Effector memory CD8-positive, alpha-beta T cell (primary cell): ENCODE measurements at places on chromosomes 2 and 18.
A peak's percentile ranks its signal among the peaks of the same experiment; 100 is the strongest.

DNA sequence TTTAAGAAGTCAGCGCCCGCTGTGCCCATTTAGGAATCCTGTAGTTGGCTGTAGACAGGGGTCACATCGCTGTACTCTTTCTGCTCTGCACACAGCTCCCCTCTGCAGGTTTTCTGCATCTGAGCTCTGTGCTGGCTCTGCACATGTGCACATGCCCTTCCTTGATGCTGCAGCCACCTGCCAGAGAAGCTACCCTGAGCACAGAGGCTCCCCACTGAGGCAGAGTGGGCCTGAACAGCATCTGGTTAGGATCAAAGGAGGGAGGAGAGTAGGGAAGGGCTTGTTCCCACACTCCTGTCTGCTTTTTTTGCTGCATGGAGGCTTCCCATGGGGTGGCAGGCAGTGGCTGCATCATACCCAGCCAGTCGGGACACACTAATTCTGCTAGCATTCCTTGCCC, 238.9 kb downstream of the FHOD3 start:
- peaks cover 9% of the 10 kb centered on the region for H3K4me1 ChIP-seq
- peaks cover 3% of the 10 kb centered on the region for H3K36me3 ChIP-seq
- H3K27ac ChIP-seq, result peak overlapping the region; percentile 23
- peaks cover 5% of the 10 kb centered on the region for H3K27me3 ChIP-seq

GRCh38 chr2:239006622-239007285, 158.9 kb downstream of the TWIST2 start:
- H3K27me3 ChIP-seq, result peaks cover 55% of the 10 kb centered on the region
- no peaks in the 10 kb centered on the region for H3K4me1 ChIP-seq
- H3K36me3 ChIP-seq, result peaks cover 3% of the 10 kb centered on the region
- DNase-seq, result no peak
- no peak overlapping the region for H3K4me3 ChIP-seq

DNA sequence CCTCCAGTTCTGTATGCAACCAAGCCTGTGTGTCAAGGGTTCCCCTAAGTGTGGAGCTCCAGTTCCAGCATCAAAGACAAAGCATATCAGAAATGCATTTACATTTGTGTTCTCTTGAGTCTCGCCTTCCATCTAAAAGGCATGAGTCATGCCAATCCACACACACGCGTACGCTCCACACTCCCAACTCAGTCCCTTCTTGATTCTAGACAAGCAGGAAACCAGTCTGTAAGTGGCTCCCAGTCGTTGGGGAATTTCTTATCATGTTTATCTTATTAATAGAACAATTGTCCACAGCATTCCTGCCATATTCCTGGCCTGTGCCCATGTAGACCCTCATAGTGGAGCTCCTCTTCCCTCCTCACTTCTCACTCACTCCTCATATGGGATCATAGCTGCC, 86.4 kb upstream of the SLC35G4 start:
- DNase-seq, result no peak
- no peaks in the 10 kb centered on the region for H3K4me1 ChIP-seq
- H3K4me3 ChIP-seq, result no peak overlapping the region
- peaks cover 10% of the 10 kb centered on the region for H3K27me3 ChIP-seq
- no peaks in the 10 kb centered on the region for H3K36me3 ChIP-seq
- no peak overlapping the region for H3K27ac ChIP-seq

- H3K4me3 ChIP-seq, result no peak overlapping the region
- H3K27me3 ChIP-seq, result no peaks in the 10 kb centered on the region
- no peak for DNase-seq
- no peak overlapping the region for H3K27ac ChIP-seq
- H3K4me1 ChIP-seq, result no peaks in the 10 kb centered on the region
- no peaks in the 10 kb centered on the region for H3K36me3 ChIP-seq
These were observed 56.2 kb downstream of the DDX1 start for GRCh38 chr2:15647622-15648590.

GRCh38 chr18:69787825-69788547, 159.7 kb downstream of the CD226 start:
- H3K27ac ChIP-seq, result no peak overlapping the region
- H3K4me1 ChIP-seq, result no peaks in the 10 kb centered on the region
- H3K27me3 ChIP-seq, result no peaks in the 10 kb centered on the region
- peaks cover 3% of the 10 kb centered on the region for H3K36me3 ChIP-seq
- no peak for DNase-seq
- H3K4me3 ChIP-seq, result no peak overlapping the region

DNA sequence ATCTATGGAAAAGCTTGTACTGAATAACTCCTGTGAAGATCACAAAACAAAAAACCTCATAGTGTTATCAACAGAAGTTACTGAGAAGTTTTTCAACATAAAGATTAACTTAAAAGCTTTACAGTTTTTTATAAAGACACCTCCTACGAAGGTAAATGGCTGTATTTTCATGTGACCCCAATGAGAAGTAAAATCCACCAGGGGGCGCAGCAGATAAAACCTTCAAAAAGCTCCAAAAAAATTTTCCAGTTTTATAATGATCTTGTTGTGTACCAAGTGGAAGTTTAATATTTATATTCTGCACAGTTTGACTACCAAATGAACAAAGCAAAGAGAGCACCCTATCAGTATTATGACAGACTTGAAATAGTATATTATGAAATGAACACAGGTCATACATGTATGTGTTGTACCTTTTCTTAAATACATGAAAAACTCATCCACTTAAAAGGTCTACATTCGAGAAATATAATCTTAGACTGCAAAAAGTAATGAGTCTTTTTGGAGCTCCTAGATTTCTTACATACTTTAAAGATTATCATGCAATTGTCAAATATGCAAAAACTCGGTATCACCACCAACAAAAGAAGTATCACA, 38.5 kb downstream of the PNO1 start:
- no peaks in the 10 kb centered on the region for H3K27me3 ChIP-seq
- H3K36me3 ChIP-seq, result peaks cover 18% of the 10 kb centered on the region
- H3K4me1 ChIP-seq, result peaks cover 56% of the 10 kb centered on the region
- H3K4me3 ChIP-seq, result no peak overlapping the region
- H3K27ac ChIP-seq, result peak overlapping the region; percentile 86
- peak; percentile 50 for DNase-seq

GRCh38 chr2:217951521-217952247, 51.1 kb downstream of the TNS1 start:
- no peak for DNase-seq
- peaks cover 92% of the 10 kb centered on the region for H3K27me3 ChIP-seq
- no peaks in the 10 kb centered on the region for H3K4me1 ChIP-seq
- H3K27ac ChIP-seq, result no peak overlapping the region

DNA sequence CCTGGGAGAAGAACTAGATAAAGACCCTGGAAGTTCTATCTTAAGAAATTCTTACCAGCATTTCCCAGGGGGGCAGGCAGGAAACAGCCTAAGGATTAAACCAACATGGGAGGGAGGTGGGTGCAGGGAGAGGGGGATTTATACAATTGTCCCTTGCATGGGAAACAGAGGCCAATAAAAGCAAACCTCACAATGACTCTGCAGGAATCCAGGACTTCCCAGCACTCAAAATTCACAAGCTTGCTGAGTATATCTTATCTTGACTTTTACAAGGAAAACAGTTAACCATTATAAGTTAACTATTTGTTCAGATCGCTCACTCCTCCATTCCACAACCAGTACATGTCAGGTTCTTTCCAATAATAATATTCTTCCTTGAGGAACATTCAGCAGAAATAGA, 241.3 kb downstream of the MREG start:
- H3K27ac ChIP-seq, result no peak overlapping the region
- H3K4me3 ChIP-seq, result no peak overlapping the region
- H3K36me3 ChIP-seq, result no peaks in the 10 kb centered on the region
- H3K4me1 ChIP-seq, result no peaks in the 10 kb centered on the region
- H3K27me3 ChIP-seq, result peaks cover 34% of the 10 kb centered on the region

DNA sequence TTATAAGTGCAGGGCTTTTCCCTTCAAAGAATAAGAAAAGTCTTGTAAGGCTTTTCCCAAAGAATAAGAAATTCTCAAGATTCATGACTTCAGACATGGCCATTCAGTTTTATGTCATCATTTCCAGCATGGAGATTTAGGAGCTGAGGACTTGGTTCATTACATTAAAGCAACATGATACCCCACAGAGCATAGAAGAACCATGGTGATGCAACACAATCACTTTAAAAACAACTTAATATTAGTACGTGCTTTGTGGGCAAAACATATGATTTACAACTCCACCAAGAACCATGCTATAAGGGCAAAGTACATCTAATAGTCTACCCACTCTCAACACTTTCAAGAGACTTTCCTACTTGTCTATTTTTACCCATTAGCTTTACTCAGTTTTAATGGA, 214.4 kb downstream of the SRBD1 start:
- peaks cover 2% of the 10 kb centered on the region for H3K36me3 ChIP-seq
- H3K4me3 ChIP-seq, result no peak overlapping the region
- no peak for DNase-seq
- no peaks in the 10 kb centered on the region for H3K4me1 ChIP-seq

GRCh38 chr2:233271693-233272092, 20.2 kb downstream of the ATG16L1 start:
- H3K27me3 ChIP-seq, result no peaks in the 10 kb centered on the region
- H3K4me3 ChIP-seq, result peak overlapping the region; percentile 53
- peaks cover 78% of the 10 kb centered on the region for H3K36me3 ChIP-seq
- H3K27ac ChIP-seq, result peak overlapping the region; percentile 95
- H3K4me1 ChIP-seq, result peaks cover 78% of the 10 kb centered on the region

DNA sequence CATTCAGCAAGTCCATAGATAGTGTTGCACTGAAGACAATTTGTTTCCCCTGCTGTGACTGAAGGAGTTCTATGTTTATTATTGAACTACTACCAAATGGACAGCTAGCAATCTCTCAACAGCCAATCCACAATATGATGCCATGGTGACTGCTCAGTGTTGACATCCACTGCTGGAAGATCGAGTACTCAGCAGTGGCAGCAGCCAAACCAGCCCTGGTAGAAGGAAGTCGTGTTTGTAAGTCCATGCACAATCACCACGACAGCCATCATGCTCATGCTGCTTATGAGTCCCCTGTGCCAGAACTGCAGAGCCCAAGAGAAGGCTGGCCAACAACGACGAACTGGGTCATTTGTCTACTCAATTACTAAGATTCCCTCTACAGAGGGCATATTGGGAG, 66.4 kb downstream of the OSR1 start:
- peaks cover 4% of the 10 kb centered on the region for H3K4me1 ChIP-seq
- DNase-seq, result no peak
- H3K27ac ChIP-seq, result peak overlapping the region; percentile 10
- no peak overlapping the region for H3K4me3 ChIP-seq

GRCh38 chr18:6598657-6599056, 130.9 kb upstream of the ARHGAP28 start:
- DNase-seq, result no peak
- H3K27ac ChIP-seq, result no peak overlapping the region
- H3K4me1 ChIP-seq, result no peaks in the 10 kb centered on the region

GRCh38 chr2:199228887-199229819, 228.6 kb downstream of the SATB2 start:
- DNase-seq, result no peak
- no peaks in the 10 kb centered on the region for H3K36me3 ChIP-seq
- no peak overlapping the region for H3K4me3 ChIP-seq
- no peak overlapping the region for H3K27ac ChIP-seq

GRCh38 chr2:239132156-239132709, 268.6 kb downstream of the HDAC4 start:
- H3K4me1 ChIP-seq, result peaks cover 3% of the 10 kb centered on the region
- no peaks in the 10 kb centered on the region for H3K27me3 ChIP-seq
- no peak overlapping the region for H3K4me3 ChIP-seq
- peaks cover 50% of the 10 kb centered on the region for H3K36me3 ChIP-seq

- H3K27me3 ChIP-seq, result no peaks in the 10 kb centered on the region
- no peaks in the 10 kb centered on the region for H3K36me3 ChIP-seq
- no peak for DNase-seq
- no peak overlapping the region for H3K27ac ChIP-seq
These were observed 693.3 kb upstream of the KLHL29 start for GRCh38 chr2:22691666-22692065.

GRCh38 chr2:91477731-91478672, 2786.5 kb downstream of the RPIA start:
- H3K4me1 ChIP-seq, result peaks cover 2% of the 10 kb centered on the region
- H3K27ac ChIP-seq, result no peak overlapping the region
- H3K4me3 ChIP-seq, result no peak overlapping the region
- no peak for DNase-seq
- peaks cover 13% of the 10 kb centered on the region for H3K27me3 ChIP-seq
- peaks cover 29% of the 10 kb centered on the region for H3K36me3 ChIP-seq

GRCh38 chr2:108446703-108447102, 2.3 kb upstream of the GCC2 start:
- H3K4me1 ChIP-seq, result peaks cover 25% of the 10 kb centered on the region
- no peak overlapping the region for H3K27ac ChIP-seq
- H3K4me3 ChIP-seq, result no peak overlapping the region
- H3K36me3 ChIP-seq, result peaks cover 32% of the 10 kb centered on the region

DNA sequence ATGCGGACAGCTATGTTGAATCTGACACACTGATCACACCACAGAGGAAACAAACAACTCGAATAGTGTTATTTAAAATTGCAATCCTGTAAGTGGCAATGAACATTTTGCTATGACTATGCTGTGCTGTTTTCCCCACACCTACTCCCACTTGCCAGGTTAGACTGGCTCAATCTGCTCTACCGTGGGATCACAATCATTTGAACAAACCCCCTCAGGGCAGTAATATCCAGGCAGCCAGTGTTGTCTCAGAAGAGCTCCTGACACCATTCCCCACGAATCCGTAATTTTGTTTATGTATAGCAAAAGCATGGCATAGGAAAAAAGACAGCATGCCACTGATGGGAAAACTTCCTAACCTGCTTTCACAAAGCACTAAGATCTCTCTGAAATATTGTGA, 284.3 kb downstream of the ERBB4 start:
- H3K27ac ChIP-seq, result no peak overlapping the region
- no peaks in the 10 kb centered on the region for H3K36me3 ChIP-seq
- H3K4me1 ChIP-seq, result no peaks in the 10 kb centered on the region
- H3K4me3 ChIP-seq, result no peak overlapping the region

- no peaks in the 10 kb centered on the region for H3K36me3 ChIP-seq
- H3K27ac ChIP-seq, result no peak overlapping the region
- DNase-seq, result no peak
These were observed 41.5 kb downstream of the CROCC2 start for GRCh38 chr2:240947607-240948006.

DNA sequence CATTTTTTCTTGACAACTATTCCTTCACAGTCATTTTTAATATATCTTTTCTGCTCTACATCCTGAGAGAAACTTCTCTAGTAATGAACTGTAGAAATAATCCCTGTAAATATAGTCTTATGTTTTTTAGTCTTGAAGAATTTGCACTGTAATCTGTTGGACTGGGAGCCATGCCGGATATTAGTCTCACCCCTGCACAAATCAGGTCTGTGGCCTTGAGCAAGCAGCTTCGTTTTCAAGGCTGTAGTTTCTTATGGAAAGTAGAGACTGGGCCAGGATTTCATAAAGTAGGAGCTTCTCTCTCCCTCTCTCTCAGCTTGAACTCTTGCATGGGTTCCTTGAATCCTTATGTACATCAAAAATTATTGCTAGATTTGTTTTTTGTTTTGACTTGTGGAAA, 8.7 kb downstream of the FARP2 start:
- H3K4me1 ChIP-seq, result peaks cover 3% of the 10 kb centered on the region
- no peak overlapping the region for H3K27ac ChIP-seq
- peaks cover 6% of the 10 kb centered on the region for H3K36me3 ChIP-seq
- H3K4me3 ChIP-seq, result no peak overlapping the region

GRCh38 chr2:25349397-25349796, 7.7 kb upstream of the DNMT3A start:
- no peaks in the 10 kb centered on the region for H3K4me1 ChIP-seq
- H3K36me3 ChIP-seq, result no peaks in the 10 kb centered on the region
- DNase-seq, result no peak
- H3K27me3 ChIP-seq, result peaks cover 6% of the 10 kb centered on the region
- no peak overlapping the region for H3K4me3 ChIP-seq

- no peak overlapping the region for H3K4me3 ChIP-seq
- H3K27me3 ChIP-seq, result peaks cover 57% of the 10 kb centered on the region
- no peaks in the 10 kb centered on the region for H3K36me3 ChIP-seq
- DNase-seq, result no peak
These were observed 67.3 kb downstream of the TWIST2 start for GRCh38 chr2:238915196-238915595.
